ENCODE measurements at places on chromosomes 13 and 19.

DNA sequence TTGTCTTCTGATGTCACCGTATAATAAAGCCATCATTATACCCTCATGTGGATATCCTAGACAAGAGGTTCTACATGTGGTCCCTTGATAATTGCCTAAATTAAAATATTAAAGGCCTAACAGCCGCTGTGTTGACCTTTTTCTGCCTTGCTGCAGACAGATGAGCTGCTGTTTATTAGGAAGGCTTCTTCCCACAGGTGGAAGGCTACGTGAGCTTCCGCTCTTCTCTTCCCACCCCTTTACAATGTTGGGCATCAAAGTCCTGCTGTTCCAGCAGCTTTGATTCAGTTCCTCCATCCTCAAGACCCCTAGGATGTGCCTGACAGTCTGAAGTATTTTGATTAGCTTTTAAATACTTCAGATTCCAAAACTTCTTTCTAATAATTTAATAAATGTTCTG lies 217.1 kb downstream of the PCCA start:
- no peaks in the 10 kb centered on the region for H3K27me3 ChIP-seq
- DNase-seq, result no peak
- H3K4me3 ChIP-seq, result no peak overlapping the region
- H3K36me3 ChIP-seq, result no peaks in the 10 kb centered on the region
- H3K27ac ChIP-seq, result no peak overlapping the region

GRCh38 chr19:17329366-17330261 lies 5.0 kb downstream of the ANO8 start:
- peaks cover 34% of the 10 kb centered on the region for H3K4me1 ChIP-seq
- no peak overlapping the region for H3K27ac ChIP-seq
- DNase-seq, result no peak
- no peaks in the 10 kb centered on the region for H3K36me3 ChIP-seq

DNA sequence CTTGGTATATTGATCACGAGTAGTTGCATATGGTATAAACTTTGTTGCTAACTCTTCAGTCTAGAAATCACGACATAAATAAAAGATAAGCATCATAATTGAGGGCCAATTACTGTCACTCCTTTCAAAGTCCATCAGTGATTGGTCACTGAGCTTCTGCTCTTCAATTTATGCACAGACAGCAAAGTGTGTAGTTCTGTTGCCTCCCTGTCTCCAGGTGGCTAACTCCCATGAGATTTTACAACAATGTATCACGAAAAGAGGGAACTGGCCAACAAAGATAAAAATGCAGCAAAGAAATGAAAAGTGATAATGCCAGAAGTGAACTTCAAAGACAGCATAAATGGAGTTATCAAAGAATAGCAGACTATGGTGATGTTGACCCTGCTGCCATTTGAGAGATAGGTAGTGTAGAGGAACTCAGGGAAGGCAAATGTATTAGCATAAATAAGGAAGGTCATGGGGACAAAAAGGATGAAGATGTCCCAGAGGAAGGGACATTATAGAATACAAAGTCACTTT lies 12.7 kb upstream of the TNFSF14 start:
- no peak overlapping the region for H3K4me3 ChIP-seq
- no peaks in the 10 kb centered on the region for H3K36me3 ChIP-seq
- no peak overlapping the region for H3K27ac ChIP-seq
- H3K4me1 ChIP-seq, result peaks cover 3% of the 10 kb centered on the region

DNA sequence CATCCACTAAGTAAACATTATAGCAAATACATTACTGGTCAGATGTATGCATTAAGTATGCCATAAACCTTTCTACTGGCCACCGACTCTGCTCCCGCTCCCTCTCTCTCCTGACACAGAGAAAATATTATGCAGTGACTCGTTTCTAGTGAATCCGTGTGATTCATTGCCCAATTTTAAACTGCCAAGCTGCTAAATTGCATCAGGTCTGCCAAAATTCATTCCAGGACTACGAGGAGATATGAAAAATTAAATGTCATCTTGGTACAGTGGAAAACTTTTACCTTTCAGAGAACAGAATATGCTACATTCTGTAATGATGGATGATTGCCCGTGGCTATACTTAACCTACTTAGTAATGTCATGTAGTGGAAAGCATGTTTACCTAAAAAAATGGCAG lies 368.8 kb upstream of the TSHZ3 start:
- H3K4me1 ChIP-seq, result no peaks in the 10 kb centered on the region
- DNase-seq, result no peak
- H3K4me3 ChIP-seq, result no peak overlapping the region
- no peak overlapping the region for H3K27ac ChIP-seq
- H3K36me3 ChIP-seq, result no peaks in the 10 kb centered on the region

DNA sequence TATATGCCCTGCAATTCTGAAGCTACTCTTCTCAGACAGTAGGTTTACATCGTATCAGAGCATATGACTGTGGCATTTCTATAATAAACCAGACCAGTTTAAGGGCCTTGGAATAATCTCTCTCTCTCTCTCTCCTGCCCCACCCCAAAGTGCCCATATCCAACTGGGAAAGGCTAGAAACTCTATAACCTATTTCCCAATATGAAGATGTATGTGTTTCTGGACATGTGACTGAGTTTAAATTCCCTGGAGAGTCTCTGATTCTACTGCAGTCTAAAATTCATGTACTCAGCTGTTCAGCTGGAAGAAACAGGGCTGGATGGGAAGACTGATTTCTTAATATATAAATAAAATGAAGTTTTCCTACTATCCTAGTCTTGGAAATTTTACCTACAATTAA lies 91.9 kb upstream of the MBNL2 start:
- no peak overlapping the region for H3K27ac ChIP-seq
- no peak overlapping the region for H3K4me3 ChIP-seq
- no peaks in the 10 kb centered on the region for H3K4me1 ChIP-seq
- DNase-seq, result no peak

DNA sequence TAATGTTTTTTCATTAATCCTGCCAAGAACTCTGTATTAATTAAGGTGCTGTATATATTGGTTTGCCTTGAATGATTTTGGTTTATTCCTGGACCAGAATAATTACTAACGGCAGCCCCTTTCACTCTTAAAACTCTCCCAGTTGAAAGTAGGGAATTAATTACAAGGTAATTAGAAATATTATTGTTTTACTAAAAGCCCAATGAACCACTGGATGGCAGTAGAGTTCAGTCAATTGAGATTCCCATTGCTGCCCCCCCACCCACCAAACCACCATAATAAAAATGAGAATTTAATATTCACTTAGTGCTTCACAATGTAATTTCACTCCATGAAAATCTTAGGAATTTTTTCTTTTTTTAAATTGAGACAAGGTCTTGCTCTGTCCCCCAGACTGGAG lies 13.7 kb downstream of the WBP4 start:
- no peaks in the 10 kb centered on the region for H3K4me1 ChIP-seq
- H3K27me3 ChIP-seq, result no peaks in the 10 kb centered on the region
- no peak overlapping the region for H3K27ac ChIP-seq
- H3K36me3 ChIP-seq, result peaks cover 43% of the 10 kb centered on the region
- peak; percentile 44 for DNase-seq

Measured in CD4-positive, CD25-positive, alpha-beta regulatory T cell (primary cell).